Activated naive CD4-positive, alpha-beta T cell (primary cell): ENCODE measurements at places on chromosomes 7 and 10.

DNA sequence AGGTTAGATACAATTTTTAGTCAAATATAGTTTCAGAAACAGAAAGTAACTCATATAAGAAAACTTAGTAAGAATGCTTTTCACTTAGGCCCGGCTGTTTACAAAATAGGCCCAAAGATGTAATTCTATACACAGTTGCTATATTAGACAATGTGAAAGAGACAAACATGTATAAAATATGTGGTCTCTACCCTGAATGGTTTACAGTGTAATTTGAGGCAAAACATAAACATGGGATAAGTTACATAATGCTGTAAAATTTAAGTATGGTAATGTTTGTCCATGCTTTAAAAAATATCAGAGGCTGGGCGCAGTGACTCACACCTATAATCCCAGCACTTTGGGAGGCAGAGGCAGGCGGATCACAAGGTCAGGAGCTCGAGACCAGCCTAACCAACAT is 18.7 kb downstream of the KRIT1 start:
- DNase-seq = no peak

DNA sequence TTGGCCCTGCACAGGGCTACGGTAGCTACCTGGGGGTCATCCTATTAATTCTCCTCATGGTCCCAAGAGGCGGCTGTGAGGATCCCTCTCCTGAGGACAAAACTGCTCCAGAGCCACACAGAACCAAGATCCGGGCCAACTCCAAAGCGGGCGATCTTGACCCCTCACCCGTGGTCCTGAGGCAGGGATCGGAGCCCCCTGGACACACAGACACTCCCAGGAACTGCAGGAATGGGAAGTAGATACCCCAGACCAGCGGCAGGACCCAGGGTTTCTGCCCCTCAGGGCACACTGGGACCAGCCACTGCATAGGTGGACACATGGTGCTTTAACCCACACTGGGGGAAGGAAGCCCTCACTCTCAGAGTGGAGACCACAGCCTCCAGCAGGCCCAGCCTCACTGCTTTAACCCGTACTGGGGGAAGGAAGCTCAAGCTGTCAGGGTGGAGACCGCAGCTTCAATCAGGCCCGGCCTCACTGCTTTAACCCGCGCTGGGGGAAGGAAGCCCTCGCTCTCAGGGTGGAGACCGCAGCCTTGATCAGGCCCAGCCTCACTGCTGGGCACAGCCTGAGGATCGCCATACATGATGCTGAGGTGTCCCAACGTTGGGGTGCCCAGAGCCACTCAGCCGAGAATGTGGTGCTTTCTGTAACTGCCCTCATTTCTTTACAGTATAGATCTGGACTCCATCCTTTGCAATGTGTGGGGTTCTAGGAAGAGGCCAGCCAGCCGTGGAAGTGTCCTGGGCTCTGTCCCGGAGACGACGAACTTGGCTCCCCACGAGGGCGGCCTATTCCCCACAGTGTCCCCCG is 60.1 kb downstream of the DIP2C start:
- DNase-seq = no peak

GRCh38 chr10:24664991-24665390 is 58.7 kb downstream of the ARHGAP21 start:
- DNase-seq = no peak

- DNase-seq = peak; percentile 69
Measured at GRCh38 chr7:101321491-101322401, at the start of gene IFT22. IFT22 (minus strand) TSS chr7:101321812; CDS start chr7:101321709, 103 bp downstream.

DNA sequence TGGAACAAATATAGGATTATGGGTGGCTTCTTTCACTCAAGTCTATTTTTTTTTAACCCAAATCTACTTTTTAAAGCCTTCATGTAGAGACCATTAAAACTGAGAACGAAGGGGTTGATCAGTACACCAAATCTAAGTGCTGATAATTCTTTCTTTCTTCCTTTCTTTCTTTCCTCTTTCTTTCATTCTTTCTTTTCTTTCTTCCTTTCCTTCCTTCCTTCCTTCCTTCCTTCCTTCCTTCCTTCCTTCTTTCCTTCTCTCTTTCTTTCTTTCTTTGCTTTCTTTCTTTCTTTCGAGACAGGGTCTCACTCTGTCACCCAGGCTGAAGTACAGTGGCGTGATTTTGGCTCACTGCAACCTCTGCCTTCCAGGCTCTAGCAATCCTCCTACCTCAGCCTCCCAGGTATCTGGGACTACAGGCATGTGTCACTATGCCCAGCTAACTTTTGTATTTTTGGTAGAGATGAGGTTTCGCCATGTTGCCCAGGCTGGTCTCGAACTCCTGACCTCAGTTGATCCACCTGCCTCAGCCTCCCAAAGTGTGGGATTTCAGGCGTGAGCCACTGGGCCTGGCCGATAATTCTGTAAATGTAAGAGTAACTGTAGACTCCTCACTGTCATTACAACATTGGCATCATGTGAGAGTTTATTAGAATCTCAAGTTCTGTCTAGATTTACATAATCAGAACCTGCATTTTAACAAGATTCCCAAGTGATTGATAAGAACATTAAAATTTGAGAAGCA is 236.4 kb downstream of the TFEC start:
- DNase-seq = no peak

DNA sequence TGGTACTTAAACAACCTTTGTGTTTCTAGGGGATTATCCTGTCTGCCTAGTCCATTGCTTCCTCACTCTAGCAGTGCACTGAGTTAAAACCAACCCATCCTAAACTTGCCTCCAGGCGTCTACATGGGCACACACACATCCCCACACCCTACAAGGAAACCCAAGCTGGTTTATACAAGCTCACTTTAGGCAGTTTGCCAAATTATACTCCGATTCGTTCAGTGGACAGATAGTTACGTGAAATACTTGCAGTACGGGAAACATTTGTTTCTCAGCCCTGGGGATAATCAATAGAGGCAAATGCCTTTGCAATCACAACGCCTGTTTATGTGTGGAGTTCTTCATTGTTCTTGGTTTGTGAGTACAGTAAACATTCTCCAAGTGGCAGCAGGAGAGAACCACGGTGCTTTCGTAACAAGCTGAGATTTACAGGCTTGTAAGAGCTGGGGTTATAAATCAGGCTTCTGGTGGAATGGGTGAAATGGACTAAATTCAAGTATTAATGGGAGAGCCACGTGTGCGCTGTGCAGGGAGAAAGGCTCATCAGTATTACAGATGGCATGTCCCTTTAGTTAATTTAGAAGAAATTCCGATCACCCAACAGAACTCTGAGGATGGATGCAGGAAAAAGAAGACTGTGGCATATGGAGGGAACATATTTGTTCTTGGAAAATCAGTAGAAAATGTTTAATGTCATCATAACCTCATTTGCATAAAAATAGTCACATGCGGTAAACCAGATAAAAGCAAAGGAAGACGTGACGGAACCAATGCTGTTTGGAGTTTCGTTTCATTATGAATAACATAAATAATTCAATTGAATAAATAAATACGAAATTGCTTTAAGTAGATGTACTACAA is 217.1 kb downstream of the GALNT17 start:
- DNase-seq = no peak

DNA sequence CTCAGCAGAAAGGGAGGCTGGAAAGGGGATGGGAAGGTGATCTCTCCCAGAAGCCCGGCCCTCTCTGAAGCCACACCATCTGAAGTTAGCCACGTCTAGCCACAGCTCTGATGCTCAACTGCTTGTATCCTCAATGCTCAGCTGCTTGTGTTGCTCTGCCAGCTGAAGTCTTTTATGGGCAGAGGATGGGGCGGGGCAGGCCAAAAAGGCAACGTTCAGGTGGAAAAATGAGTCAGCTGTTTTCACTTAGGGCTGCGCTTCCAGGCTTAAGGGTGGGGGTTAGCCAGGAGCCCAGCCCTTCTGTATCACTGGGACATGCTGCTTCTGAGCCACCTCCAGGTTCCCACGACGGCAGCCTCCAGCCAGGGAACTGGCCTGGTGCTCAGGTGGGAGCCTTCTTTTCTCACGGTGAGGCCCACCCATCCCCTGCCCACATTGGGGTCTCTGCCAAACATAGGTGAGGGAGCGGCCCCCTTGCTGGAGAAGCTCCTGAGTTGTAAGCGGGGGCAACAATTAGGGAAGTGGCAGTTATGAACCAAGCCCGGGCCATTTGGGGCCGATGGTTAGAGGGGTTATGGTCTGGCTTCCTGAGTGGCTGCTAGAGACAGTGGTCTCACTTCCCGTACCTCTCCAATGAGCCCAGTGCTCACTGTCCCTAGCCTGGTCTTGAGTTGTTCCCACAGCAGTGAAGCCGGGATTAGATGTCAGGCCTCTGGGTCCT is 44.9 kb upstream of the CNPY1 start:
- no peak for DNase-seq

GRCh38 chr7:104482362-104483037 is 154.1 kb downstream of the LHFPL3 start:
- no peak for DNase-seq

DNA sequence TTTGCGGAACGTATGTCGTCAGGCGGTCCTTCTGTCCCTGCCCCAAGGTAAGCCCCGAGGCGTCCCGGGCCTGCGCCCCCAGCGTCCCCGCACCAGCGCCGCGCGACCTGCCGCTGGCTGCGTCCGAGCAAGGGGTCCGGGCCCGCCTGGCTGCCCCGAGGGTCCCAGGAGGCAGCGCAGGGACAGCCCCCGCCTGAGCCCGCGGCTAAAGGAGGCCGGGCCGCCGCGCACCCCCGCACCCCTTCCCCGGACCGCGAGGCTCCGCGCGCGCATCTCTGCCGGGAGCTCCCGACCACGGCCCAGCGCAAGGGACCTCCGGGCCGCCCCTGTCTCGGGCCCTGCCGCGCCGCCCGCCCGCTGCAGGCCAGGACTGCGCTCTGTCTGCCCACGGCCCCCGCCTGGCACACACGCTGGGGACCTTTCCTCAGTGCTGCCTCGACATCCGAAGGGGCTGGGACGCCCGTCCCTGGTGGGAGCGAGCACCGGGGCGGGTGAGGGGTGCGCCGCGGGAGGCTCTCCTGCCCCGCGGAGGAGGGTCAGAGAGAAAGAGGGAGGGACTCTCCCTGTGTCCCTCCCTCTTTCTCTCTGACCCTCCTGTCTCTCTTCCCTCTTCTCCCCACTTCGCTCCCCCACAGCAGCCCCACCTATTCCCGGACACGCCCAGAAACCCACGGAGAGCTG is 25.0 kb downstream of the SHH start:
- DNase-seq = no peak

GRCh38 chr7:75642810-75643486 is 95.8 kb downstream of the HIP1 start:
- peak; percentile 12 for DNase-seq

DNA sequence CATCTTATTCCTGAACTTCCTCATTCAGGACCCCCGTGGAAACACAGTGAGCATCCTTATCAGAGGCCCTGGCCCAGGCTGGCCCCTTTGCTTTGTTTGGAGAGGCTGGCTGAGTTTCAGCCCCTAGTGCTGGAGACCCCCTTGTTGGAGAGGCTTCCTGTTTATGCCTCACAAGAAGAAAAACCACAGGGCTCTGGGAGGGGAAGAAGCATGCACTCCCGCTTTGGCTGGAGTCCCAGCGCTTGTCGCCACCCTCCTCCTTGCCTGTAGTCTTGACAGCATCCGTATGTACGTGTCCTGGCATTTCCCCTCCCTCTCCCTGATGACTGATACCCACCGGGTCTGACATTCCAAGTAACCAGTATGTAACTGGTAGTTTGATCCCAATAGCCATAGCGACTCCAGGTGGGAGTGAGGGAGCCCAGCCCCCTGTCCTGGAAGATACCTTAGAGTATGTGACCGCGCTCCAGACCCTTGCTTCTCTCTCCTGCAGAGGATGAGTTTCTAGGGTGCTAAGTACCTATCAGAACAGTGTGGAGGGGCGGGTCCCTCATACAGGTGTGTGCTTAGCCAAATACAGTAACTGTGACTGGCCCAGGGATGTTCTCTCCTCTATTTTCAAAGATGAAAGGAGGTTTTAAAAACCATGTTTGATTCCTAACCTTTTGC is 6.9 kb upstream of the ATP6V0E2 start:
- DNase-seq = no peak

DNA sequence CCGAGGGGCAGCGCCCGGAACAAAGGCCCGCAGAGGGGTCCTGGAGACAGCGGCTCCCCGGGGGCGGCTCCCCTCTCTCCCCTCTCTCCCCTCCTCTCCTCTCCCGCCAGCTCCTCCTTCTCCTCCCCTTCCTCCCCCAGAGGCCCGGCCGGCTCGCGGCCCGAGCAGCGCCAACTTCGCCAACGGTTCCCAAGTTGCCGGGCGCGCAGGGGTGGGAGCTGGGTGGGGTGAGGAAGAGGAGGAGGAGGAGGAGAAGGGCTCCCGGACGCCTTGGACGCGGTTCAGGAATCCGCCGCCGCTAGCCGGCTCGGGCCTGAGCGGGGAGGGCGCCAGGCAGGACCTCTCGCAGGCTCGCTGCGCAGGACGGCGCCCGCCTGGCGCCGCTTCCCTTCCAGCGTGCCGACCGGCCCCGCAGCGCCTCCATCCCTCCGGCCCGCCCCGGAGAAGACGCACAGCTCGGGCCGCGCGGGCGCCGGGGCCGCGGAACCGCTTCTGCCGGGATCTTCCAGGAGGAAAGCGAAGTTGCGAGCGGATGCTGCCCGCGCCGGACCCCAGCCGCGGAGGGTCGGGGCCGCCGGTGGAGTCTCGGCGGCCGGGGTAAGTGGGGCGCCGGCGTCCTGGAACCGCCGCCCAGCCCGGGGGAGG is at the start of gene CHST3:
CHST3 (plus strand) TSS at position 298 of the 645 bp plus-strand sequence. CDS start 41,448 bp downstream, outside the sequence.
- no peak for DNase-seq

DNA sequence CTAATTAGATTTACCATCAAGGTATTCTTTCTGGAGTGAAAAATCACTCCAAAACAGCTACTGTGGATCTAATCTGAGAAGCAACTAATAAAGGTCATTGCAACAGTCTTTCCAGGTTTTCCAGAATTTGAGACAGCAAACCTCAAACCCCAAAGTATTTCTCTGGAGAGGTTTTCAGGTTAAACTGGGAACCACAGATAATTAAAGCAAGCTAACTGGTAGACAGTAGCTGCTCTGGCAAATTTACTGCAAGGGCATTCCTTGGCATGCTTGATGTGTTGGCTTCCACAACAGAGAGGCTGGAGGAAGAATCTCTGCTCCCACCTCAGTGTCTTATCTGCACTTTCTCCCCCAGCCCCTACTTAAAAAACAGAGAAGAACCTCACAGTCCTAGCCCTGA is 140.0 kb upstream of the NRBF2 start:
- DNase-seq = no peak
